Peyer's patch (tissue), 4 donors: ENCODE measurements at places on chromosomes 3 and 15. TPM values are rescaled to one million over a fixed set of nuclear protein-coding genes. Genes with fewer than 3 reads are reported as not detected.

GRCh38 chr3:132841621-132842020 is 119.4 kb upstream of the NPHP3 start:
- DNase-seq, result no peak

GRCh38 chr15:84819291-84819768 is 2.2 kb downstream of the ALPK3 start:
- DNase-seq, result no peak

DNA sequence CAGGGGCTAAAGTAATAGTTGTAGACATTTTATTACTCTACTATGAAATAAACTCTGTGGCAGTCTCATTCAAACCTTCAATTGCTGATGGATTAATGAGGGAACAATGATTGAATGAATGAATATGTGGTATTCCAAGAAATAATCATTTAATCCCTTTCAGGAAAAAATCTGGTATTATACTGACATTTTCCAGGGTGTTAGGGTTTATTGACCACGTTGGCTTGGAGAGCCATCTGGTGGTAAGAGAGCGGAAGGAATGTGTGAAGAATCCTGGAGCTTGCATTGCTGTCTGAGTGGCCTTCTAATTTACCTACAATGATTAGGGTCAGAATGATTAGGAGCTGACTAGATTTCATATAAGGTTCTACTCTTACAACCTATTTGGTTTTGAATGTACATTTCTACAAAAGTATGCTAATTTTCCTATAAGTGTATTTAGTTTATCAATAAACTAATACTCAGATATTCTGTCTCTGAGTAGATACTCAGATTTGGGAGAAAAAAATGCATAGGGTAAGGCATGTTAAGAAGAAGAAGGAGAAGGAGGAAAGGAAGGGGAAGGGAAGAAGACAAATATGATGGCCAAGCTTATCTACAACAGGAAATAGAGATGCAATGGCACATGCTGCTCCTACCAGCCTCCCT is 249.9 kb downstream of the ROBO1 start:
- no peak for DNase-seq

GOLGA8O gene
- total RNA-seq, result not detected

DNA sequence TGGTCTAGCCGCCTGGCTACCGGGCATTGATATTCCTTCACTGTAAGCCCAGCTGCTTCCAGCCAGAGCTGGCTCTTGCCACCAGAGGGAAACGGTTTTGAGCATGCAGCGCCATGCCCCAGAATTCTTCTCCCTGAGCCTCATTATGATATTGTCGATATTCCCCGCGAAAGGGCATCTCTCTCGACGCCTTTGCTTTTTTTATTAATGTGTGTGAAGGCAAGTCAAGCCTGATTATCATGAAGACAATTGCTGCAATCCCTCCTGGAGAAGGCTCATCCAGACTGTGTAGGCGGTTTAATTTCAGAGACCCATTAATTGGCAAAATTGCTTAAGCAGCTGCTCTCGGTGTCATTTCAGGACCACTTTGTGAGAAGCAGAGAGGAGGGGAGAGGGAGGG is 321.2 kb upstream of the TLE3 start:
- DNase-seq, result no peak

DNA sequence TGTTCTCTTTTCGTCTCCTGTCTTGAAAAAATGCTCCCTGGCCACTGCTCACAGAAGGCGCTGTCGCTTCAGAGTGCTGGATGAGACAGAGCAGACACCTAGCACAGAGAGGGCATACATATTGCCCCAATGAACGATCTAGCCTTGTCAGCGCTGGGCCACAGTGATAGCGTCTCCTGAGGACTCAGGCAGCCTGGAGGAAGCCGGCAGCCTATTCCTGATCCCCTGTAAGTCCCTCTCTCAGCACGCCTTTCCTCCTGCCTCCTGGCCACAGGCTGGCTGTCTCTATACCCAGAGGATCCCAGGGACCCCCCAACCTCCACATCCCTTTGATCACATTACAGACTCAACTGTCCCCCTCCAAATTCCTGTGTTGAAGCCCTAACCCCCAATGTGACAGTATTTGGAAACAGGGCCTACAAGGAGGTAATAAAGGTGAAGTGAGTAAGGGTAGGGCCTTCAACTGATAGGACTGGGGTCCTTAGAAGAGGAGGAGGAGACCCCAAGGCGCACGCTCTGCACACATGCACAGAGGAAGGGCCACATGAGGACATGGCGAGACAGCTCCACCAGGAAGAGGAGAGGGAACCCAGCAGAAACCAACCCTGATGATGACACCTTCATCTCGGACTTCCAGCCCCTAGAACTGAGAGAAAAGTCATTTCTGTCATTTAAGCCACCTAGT is 7.5 kb downstream of the PLA2G4F start:
- DNase-seq, result peak; percentile 31

DNA sequence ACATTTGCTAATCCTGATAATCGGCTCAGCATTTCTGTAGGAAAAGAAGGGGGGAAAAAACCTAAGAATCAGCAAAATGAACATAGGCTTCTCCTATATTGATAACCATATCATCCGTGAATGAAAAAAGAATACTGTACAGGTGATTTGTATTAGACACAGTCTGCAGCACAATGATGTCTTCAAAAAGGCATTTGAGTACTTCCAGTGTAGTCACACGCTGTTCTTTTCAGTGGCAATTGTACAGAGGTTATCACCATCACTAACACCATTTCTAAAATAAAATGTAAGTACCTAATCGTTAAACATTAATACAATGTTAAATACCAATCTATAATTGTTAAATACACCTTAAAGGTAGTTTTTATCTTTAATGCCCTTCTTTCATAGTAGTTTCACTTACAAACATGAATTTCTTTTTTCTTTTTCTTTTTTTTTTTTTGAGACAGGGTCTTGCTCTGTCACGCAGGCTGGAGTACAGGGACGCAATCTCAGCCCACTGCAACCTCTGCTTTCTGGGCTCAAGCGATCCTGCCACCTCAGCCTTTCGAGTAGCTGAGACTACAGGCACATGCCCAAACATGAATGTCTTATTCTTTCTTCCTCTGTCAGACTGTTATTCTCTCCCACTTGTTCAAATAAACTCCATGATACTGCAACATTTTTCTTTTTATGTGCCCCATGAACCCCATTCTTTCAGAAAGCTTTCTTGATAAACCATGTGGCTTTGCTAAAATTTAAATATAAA is 18.4 kb downstream of the GOLGB1 start:
- no peak for DNase-seq

DNA sequence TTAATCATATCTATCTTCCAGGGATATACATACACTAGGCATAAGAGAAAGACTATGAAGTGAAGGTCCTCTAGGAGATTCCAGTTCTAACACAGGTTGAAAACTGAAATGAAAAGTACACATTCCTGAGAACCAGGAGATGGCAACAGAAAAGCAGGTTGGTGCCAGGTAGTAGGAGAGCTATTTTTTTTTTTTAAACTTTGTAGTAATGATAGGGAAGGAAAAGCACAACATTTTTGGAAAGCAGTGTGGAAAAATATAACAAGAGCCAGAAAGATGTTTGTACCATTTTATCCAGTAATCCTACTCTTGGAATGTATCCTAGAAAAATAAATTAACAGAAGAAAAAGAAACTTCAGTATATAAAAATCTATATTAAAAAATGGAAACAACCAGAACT is 189.9 kb downstream of the DTWD1 start:
- DNase-seq, result no peak

NPAP1 gene
- total RNA-seq, result not detected

DNA sequence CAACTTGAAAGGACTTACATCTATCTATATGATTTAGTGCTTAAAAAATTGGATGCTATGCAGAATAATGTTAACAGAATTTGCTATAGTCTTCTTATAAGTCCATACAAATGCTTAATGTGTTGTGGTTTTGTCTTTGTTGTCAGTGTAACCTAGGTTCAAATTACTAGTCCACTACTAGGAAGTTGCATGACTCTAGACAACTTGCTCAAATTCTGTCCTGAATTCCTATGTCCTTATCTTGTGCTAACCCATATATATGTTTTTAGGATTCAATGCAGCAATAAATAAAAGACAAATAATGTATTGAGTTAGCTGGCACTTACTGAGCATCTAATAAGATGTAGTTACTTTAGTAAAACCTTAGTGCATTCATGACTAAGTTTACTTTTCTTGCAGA is 276.5 kb upstream of the KCNMB2 start:
- DNase-seq, result no peak

ITGA11 gene
- 2.5 TPM for total RNA-seq

GRCh38 chr3:122758877-122759560 is 34.6 kb downstream of the HSPBAP1 start:
- no peak for DNase-seq

- peak; percentile 76 for DNase-seq
Observed at GRCh38 chr3:193572426-193572908, 17.8 kb upstream of the ATP13A4 start.

DNA sequence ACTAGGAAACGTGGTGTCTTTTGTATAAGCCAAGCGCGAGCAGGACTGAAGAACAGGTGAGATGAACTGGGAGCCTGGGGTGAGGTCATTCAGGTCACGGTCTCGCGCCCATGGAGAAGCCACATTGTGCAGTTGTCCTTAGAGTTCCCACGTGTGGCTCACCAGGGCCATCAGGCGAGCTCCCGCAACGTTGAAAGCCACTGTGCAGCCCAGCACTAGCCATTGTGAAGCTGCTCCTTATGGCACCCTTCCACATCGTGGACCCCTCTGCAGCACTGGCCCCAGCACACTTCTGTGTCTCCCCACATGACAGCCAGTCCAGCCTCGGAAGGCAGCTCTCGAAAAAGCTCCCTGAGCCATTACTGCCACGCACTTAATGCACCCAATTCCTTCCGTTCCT is 7.6 kb upstream of the APBA2 start:
- no peak for DNase-seq

- no peak for DNase-seq
Observed at GRCh38 chr3:8173892-8174291, 327.7 kb upstream of the LMCD1 start.

DNA sequence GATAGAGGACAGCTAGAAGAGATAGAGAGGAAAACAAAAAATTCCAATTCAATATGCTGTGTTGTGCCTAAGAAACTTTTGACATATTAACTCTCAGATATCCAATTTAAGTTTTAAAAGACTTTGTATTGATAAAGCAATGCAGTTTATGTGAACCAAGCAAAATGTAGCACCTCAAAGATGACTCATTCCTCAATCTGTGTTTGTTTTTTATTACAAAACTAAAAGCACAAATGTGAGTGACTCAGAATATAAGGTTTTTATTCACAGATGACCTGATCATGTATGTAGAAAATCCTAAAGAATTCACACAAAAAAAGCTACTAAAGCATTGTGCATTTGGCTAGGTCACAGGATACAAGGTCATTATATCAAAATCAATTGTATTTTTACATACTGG is 11.1 kb downstream of the HCLS1 start:
- DNase-seq, result no peak

GRIP2 gene
- 1.4 TPM for total RNA-seq

KLHL40 gene
- not detected for total RNA-seq
